ENCODE measurements at places on chromosomes 5 and 9.

- H3K27ac ChIP-seq: no peak overlapping the region
- no peak overlapping the region for H3K4me3 ChIP-seq
- no peaks in the 10 kb centered on the region for H3K36me3 ChIP-seq
- peaks cover 5% of the 10 kb centered on the region for H3K4me1 ChIP-seq
- no peak for DNase-seq
- peaks cover 41% of the 10 kb centered on the region for H3K27me3 ChIP-seq
Measured at GRCh38 chr9:134888603-134889190, 8.1 kb downstream of the FCN2 start.

GRCh38 chr5:156155598-156155997, 171.4 kb upstream of the SGCD start:
- H3K36me3 ChIP-seq: no peaks in the 10 kb centered on the region
- no peak overlapping the region for H3K4me3 ChIP-seq
- H3K27ac ChIP-seq: no peak overlapping the region
- H3K4me1 ChIP-seq: no peaks in the 10 kb centered on the region
- DNase-seq: no peak

DNA sequence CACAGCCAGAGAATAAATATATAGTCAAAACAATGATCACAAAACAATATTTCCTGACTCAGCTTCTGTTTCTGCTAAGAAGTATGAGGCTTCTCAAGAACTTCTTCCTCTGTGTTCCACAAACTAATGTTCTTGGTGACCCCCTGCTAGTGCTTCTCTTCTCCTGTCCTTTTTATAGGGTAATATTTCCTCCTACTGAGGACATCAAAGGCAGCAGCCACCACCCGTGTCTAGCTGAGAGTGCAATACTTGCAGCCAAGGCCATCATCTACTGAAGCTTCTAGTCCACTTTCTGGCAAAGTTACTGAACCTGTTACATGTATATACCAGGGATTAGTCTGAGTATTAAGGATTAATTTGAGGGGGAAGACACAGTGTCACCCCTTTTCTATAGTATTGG, 83.7 kb upstream of the SLC12A2 start:
- no peaks in the 10 kb centered on the region for H3K4me1 ChIP-seq
- no peak overlapping the region for H3K4me3 ChIP-seq
- no peaks in the 10 kb centered on the region for H3K36me3 ChIP-seq
- H3K27me3 ChIP-seq: no peaks in the 10 kb centered on the region
- DNase-seq: no peak

GRCh38 chr5:96881511-96882115, 5.3 kb downstream of the ERAP2 start:
- no peak for DNase-seq
- H3K4me1 ChIP-seq: peaks cover 70% of the 10 kb centered on the region
- H3K4me3 ChIP-seq: peak overlapping the region; percentile 64

DNA sequence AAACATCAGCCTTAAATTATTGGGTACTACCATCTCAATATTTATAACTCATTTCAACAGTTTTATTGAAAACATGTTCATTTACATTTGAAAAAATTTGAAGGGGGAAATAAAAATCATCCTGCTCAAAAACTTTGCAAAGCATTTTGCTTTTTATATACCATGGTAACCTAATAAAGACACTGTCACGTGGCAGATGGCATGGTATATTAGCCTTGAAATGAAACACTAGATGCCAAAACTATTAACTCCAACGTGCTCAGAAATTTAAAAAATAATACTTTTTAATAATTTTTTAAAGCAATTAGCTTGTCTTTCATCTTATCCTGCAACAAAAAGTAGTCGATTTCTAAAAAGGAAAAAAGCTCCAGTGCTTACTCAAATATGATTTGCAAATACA, 88.6 kb upstream of the NFIB start:
- no peaks in the 10 kb centered on the region for H3K27me3 ChIP-seq
- H3K27ac ChIP-seq: no peak overlapping the region
- DNase-seq: no peak
- no peaks in the 10 kb centered on the region for H3K4me1 ChIP-seq
- H3K36me3 ChIP-seq: no peaks in the 10 kb centered on the region
- no peak overlapping the region for H3K4me3 ChIP-seq

DNA sequence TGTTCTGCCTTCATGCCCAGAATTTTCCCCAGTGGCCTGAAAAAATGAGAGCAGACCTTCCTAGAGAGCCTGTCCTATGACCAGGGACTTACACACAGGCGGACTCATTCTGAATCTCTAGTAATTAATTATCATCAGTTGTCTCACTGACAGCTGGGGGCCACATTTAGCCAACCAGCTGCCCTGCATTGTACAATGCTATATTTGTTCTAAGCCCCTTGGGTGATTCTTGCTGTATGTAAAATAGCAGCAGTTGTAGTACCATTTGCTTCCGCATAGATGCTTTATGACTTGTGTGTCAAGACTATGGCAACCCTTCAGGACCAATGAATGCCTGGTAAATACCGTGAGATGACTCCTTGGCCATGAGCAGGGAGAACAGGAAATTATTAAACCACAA, 415.4 kb upstream of the SEMA6A start:
- DNase-seq: no peak
- no peaks in the 10 kb centered on the region for H3K4me1 ChIP-seq
- H3K27me3 ChIP-seq: no peaks in the 10 kb centered on the region
- H3K36me3 ChIP-seq: no peaks in the 10 kb centered on the region
- H3K27ac ChIP-seq: no peak overlapping the region
- no peak overlapping the region for H3K4me3 ChIP-seq

- no peaks in the 10 kb centered on the region for H3K27me3 ChIP-seq
- DNase-seq: no peak
- H3K36me3 ChIP-seq: no peaks in the 10 kb centered on the region
- no peaks in the 10 kb centered on the region for H3K4me1 ChIP-seq
Measured at GRCh38 chr9:17082343-17083064, 52.3 kb upstream of the CNTLN start.

DNA sequence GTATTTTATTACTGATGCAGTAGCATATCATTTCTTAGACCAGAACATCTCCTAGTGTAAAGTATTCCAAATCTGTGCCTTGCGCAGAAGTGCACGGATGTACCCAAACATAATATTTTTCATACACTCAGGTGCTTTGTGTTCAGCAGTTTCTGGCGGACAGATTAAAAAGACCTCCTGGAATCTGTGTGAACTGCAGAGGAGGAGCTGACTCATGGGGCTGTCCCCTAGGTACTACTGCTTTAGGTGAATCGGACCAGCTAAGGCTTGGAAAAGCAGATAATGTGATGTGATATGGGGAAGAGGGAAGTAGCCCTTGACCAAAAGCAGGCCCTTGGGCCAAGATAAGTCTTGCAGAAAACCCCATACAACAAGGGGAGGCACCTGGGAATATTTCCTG, 310.1 kb downstream of the PLK2 start:
- H3K27me3 ChIP-seq: no peaks in the 10 kb centered on the region
- H3K36me3 ChIP-seq: no peaks in the 10 kb centered on the region
- no peak for DNase-seq

- no peaks in the 10 kb centered on the region for H3K4me1 ChIP-seq
- DNase-seq: no peak
- H3K36me3 ChIP-seq: no peaks in the 10 kb centered on the region
- H3K27ac ChIP-seq: no peak overlapping the region
- no peak overlapping the region for H3K4me3 ChIP-seq
Measured at GRCh38 chr9:5205071-5205470, 19.6 kb upstream of the INSL6 start.

DNA sequence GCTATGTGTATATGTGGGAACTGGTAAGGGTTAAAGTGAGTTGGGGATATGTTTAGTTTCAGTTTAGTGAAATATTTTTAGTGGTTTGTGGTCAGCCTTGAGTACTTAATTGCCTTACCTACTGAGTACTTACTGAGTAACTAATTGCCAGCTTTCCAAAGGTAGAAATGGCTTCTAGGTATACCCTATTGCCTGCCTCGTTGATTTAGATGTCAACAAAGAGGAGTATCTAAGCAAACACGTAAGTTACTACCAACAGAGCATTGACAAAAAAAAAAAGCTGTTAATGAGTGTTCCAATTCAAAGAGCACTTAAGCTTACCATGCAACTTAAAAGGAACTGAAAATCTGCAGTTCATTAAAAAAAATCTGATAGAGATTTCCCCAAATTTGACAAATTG, 8.8 kb downstream of the ATP10B start:
- H3K27ac ChIP-seq: no peak overlapping the region
- H3K4me3 ChIP-seq: no peak overlapping the region
- H3K4me1 ChIP-seq: no peaks in the 10 kb centered on the region
- no peaks in the 10 kb centered on the region for H3K36me3 ChIP-seq
- DNase-seq: no peak

DNA sequence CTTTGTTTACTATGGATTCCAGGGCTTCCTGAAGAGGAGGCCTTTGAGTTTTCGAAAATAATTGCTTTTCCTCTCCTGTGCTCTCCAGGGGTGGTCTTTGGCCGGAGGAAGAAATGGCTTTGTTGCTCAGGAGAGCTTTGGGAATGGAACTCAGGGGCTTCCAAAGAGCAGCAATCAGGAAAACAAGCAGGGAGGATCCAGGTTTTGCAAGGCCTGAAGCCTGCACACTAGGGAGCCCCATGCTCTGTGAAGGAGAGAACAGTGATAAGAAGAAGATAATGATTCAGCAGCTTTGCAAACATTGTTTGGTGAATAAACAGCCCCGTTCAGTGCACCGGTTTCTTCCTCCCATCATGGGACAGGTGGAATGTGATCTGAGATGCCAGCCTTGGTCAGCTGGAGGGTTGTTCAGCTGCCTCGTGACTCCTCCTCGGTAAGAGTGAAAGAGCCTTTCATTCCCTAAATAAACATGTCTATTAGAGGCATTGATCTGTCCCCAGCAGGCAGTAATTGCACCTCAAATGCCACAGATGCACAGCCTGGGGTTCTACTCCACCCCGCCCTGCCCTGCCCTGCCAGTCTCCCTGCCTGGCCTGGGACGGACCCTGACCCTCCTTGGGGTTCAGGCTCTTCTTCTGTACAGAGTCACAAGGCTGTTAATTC, 11.5 kb upstream of the ALDH1B1 start:
- H3K4me3 ChIP-seq: no peak overlapping the region
- H3K27me3 ChIP-seq: peaks cover 22% of the 10 kb centered on the region
- no peaks in the 10 kb centered on the region for H3K4me1 ChIP-seq
- no peaks in the 10 kb centered on the region for H3K36me3 ChIP-seq

DNA sequence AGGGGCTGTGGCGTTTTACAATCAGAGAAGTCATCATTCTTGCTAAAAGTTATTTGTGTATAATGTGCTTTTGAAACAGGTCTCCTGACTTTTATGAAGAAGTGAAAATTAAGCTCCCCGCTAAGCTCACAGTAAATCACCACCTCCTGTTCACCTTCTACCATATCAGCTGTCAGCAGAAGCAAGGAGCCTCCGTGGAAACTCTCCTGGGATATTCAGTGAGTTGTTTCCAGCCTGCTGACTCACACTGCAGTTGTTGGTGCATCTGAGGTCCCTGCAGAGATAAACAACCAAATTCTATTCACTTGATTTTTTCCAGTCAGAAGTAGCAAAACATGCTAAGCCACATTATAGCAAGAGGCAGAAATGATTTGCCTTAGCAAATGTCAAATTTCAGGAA, 156.7 kb downstream of the DOCK8 start:
- H3K27me3 ChIP-seq: no peaks in the 10 kb centered on the region
- no peaks in the 10 kb centered on the region for H3K4me1 ChIP-seq
- H3K4me3 ChIP-seq: no peak overlapping the region
- no peak for DNase-seq
- H3K27ac ChIP-seq: no peak overlapping the region

DNA sequence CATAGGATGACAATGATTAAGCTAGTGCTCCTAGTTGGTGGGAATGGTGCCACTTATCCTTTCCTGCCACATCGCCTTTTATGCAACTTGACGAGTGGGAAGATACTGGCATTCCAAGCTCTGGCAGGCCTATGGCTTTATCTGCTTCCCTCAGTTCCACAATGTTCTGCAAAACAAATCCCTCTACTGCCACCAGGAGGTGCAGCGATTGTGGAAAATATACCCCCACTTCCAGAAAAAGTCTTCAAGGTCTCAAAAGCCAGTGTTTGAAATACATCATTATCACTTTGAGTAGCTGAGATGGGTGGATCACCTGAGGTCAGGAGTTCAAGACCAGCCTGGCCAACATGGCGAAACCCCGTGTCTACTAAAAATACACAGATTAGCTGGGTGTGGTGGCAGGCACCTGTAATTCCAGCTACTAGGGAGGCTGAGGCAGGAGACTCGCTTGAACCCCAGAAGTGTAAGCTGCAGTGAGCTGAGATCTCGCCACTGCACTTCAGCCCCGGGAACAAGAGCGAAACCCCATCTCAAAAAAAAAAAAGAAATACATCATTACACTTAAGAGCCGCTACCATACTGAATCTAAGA, 3.4 kb downstream of the CLINT1 start:
- H3K4me3 ChIP-seq: no peak overlapping the region
- no peak overlapping the region for H3K27ac ChIP-seq
- H3K27me3 ChIP-seq: no peaks in the 10 kb centered on the region
- no peak for DNase-seq
- H3K36me3 ChIP-seq: peaks cover 16% of the 10 kb centered on the region
- H3K4me1 ChIP-seq: peaks cover 65% of the 10 kb centered on the region

GRCh38 chr5:145988993-145989392, 52.6 kb downstream of the SH3RF2 start:
- no peak overlapping the region for H3K4me3 ChIP-seq
- no peaks in the 10 kb centered on the region for H3K36me3 ChIP-seq
- DNase-seq: no peak
- no peak overlapping the region for H3K27ac ChIP-seq
- H3K27me3 ChIP-seq: peaks cover 11% of the 10 kb centered on the region
- H3K4me1 ChIP-seq: no peaks in the 10 kb centered on the region

- peaks cover 30% of the 10 kb centered on the region for H3K27me3 ChIP-seq
- no peak overlapping the region for H3K4me3 ChIP-seq
- H3K27ac ChIP-seq: no peak overlapping the region
Measured at GRCh38 chr5:181098762-181099601, 32.0 kb downstream of the OR2V1 start.

GRCh38 chr9:105854026-105854782, 159.9 kb downstream of the TMEM38B start:
- no peaks in the 10 kb centered on the region for H3K36me3 ChIP-seq
- H3K4me1 ChIP-seq: peaks cover 5% of the 10 kb centered on the region
- no peak overlapping the region for H3K4me3 ChIP-seq
- H3K27me3 ChIP-seq: peaks cover 19% of the 10 kb centered on the region
- DNase-seq: no peak

DNA sequence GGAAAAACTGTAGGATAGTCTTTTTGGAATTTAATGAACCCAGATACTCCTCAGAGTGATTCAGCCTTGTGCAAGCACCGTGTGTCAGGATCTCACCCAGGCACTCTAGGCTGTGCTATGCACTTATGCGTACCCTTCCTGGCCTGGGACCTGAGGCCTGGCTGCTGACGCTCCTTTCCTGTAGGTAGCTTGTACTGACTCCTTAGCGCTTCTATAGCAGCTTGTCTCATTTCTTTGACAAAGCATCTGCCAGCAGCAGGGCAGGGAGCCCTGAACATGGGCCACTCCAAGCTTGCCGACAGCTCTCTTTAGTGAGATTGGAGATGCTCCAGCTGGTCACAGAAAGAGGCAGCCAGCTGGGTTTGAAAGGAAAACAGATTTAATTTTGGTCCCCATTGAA, 147.3 kb downstream of the SGCD start:
- H3K36me3 ChIP-seq: no peaks in the 10 kb centered on the region
- H3K27me3 ChIP-seq: no peaks in the 10 kb centered on the region
- H3K4me1 ChIP-seq: no peaks in the 10 kb centered on the region
- H3K27ac ChIP-seq: no peak overlapping the region

DNA sequence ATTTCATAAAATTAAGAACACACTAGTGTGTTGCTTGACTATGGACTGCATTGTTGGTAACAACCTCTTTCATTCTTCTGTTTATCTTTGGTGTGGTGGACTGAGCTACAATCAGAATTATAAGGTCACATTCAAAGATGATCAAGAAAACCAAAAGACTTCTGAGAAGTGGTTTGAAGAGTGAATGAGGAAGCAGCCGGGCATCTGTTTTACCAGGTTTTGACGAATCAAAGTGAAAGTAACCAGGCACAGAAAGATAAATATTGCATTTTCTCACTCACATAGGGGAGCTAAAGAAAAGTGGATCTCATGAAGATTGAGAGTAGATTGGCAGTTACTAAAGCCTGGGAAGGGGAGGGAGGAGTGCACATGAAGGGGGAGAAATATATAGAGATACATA, 589.1 kb downstream of the ZNF608 start:
- DNase-seq: no peak
- H3K27me3 ChIP-seq: no peaks in the 10 kb centered on the region
